ENCODE measurements at places on chromosomes 1 and 21.

DNA sequence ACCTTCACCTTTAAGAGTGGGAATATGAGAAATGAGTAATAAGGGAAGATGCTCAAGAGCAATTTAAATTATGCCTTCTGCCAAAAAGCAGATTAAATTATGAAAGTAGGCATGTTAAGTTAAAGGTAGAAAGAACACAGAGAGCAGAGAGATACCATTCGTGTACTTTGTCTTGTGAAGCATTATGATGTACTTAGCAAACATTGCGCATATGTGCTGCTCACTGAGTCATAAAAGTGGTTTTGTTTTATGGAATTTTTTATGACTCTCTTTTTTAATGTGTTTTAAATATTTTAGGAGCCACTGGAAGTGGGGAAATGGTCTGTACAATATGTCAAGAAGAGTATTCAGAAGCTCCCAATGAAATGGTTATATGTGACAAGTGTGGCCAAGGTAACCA is 35.3 kb downstream of the MTF2 start:
- DNase-seq, result no peak

DNA sequence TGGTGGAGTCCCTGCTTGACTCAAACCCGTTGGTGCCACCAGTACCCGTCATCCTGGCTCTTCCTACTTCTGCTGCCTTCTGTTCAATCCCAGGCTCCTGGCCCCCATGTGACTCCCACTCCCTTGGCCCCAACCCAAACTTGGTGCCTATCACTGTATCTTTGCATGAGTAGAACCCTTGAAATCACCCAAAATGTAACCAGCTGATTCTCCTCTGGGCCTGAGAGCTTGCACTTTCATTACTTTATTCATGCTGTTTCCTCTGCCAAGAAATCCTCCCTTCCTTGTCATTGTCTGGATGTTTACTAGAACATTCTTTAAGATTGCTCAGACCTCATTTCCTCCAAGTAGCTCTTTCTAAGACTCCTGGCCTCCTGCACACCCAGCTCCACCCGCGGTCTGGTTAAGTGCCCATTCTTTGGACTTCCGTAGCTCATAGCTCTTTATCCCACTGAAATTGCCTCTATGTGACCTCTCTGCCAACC is 15.7 kb downstream of the PTAFR start:
- DNase-seq, result no peak

DNA sequence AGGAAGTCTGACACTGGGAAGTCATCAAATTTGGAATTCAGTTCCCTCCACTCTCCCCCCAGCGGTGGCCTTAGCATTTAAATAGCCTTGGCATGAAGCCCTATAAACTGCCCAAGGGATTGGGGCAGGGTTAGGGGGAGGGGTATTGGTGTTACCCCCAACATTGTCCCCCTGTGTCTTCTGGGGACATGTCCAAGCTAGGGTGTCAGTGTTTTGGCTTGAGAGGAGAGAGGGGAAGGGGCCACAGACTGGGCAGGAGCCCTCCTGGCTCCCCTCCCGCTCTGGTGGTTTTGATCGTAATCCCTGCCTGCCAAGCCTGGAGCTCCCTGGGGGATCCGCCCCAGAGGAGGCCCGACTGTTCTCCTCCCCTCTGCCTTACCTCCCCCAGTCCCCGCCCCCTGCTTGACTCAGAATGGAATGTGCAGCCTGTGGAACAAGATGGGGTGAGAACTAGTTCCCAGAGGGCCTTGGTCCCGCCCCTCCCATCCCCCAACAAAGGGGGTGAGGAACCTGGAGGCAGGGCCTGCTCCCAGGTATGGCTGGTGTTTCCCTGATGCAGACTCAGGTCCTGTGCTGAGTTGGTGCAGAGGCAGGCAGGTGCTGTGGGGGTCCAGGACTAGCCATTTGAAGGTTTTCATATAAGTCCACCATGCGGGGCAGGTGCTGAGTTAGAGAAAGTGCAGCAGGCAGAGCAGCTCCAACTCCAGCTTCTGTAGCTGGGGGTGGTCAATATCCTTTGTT is 7.4 kb downstream of the SOX13 start:
- no peak for DNase-seq

- no peak for DNase-seq
These were observed 12.6 kb downstream of the RUNX3 start for GRCh38 chr1:24917327-24918074.

- no peak for DNase-seq
These were observed 52.4 kb downstream of the ARHGEF10L start for GRCh38 chr1:17591814-17592430.

DNA sequence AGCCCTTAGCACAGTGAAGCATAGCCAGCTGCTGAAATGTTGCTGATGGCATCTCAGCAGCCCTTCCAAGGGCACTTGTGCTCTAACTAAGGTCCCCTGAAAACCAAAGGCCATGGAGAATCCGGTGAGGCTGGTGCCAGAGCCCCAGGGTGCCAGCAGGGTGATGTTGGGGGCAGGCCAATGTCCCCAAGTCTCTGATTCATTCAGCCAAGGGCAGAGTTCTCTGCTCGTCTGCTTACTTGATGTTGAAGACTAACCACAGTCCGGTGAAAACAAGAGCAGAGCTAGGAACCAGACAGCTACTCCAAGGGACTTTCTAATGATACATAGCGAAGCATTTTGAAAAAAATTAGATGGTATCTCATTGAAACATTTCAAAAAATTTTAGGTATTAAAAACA is 149.8 kb downstream of the ZZZ3 start:
- no peak for DNase-seq

DNA sequence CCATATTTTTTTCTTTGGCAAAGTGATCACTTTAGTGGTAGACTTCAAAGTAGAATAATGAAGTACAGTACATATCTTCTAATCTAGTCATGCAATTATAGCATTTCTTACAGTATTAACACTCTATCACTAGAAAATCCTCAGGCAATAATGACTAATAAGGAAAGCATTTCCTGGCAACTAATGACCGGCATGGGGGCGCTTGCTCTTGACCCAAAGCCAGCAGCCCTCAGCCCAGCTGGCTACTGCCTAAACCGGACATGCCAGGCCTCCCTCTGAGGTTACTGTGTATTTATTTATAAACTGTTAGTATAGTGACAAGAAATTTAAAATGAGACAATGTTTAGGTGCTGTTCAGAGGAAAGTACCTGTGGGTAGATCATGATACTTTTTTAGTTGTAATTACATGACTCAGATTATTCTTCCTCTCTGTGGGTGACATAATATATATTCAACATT is 633.8 kb downstream of the PTPRC start:
- DNase-seq, result no peak

Measured in occipital lobe (tissue), 3 donors.